ENCODE measurements at places on chromosomes 7 and 10.

- no peak for DNase-seq
These were observed 13.6 kb downstream of the LYZL1 start for GRCh38 chr10:29302499-29302898.

GRCh38 chr7:12066521-12066920 is 144.6 kb upstream of the TMEM106B start:
- DNase-seq, result no peak

DNA sequence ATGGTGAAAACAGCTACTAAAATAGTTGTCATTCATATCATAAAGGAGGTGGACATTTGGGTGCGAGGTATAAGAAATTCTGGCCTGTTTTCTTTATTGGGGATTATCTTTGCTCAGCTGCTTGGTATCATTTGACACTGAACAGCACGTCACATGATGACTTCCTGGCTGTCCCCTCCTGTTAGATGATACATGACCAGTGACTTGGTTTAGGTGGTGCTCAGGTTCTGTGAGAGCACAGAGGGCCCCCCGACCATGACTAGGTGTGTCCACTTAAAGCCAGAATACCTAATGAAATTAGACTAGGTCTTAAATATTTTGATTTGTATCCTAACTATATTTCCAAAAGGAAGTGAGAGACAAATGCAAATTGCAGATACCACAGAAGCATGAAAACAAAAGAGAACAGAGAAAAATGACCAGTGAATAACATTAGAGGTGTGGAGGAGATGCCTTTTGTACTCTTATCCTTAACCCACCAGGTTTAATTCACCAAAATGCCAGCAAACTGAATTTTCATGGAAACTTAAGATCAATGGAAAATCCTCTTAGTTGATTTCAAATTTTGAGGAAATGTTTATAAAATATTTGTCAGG is 50.6 kb upstream of the GJD4 start:
- no peak for DNase-seq

- DNase-seq, result no peak
These were observed 3.2 kb downstream of the PNPLA8 start for GRCh38 chr7:108522780-108523179.

DNA sequence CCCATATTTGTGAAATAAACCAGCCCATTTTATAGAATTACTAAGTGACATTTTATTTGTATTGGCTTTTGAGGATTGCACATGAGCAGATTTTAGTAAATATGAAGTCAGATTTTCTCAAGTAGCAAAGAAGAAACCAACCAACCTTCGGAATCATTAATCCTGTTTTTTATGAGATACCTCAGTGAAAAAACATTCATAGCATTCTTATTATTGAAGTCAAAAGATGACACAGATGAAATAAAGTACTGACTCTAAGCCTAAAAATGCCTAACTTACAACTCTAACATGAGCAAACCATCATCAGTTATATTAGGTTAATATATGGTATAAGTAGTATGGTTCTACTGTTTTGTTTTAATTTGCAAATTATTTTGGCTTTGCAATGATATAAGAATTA is 59.9 kb upstream of the AGBL3 start:
- DNase-seq, result no peak

GRCh38 chr10:6055929-6056328 is 6.2 kb downstream of the IL2RA start:
- no peak for DNase-seq

- DNase-seq, result no peak
These were observed 58.2 kb downstream of the ABI1 start for GRCh38 chr10:26802527-26802926.

DNA sequence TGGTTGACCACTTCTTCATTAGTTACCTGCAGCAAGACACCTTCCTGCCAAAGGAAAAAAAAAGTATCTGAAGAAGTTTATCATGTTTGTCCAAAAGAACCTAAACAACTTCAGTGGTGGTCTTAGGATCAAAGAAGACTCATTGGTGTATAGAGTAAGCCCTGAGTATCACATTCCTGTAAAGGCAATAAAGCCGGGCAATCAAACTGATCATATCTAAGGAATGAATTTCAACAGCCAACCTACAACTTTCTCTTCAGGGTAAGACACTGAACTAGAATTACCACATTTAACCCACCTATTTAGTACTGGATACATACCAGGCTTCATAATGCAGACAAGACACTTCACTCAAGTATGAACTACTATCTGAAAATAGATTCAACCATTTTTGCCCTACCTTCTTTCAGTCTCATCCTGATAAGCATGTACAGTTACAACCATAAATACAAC is 10.1 kb downstream of the HNRNPA2B1 start:
- no peak for DNase-seq

GRCh38 chr7:120841608-120842007 is 16.3 kb downstream of the TSPAN12 start:
- DNase-seq, result no peak

GRCh38 chr10:26211781-26212444 is 4.7 kb upstream of the GAD2 start:
- DNase-seq, result no peak

DNA sequence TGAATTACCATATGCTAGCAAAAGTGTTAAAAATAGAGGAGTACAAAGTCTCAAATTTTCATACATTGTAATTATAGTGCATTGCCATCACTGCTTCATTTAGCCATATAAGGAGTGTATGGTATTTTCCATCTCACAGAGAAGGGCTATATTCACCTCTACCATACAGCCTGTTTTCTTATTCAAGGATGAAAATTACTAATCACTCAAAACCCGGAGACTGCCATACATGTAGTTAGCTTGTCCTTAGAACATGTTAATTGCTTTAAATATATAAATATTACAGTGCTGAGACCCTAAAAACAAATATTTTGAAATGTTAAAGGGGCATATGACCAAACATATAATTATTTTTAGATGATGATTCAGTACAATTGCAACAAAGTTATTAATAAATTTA is 49.4 kb downstream of the CPEB3 start:
- no peak for DNase-seq

- DNase-seq, result peak; percentile 49
These were observed 214.4 kb downstream of the CREB5 start for GRCh38 chr7:28626624-28627262.

- DNase-seq, result no peak
These were observed 1.7 kb downstream of the LIPM start for GRCh38 chr10:88804083-88804812.

GRCh38 chr10:119466076-119466475 is 76.4 kb downstream of the RGS10 start:
- DNase-seq, result peak; percentile 17

DNA sequence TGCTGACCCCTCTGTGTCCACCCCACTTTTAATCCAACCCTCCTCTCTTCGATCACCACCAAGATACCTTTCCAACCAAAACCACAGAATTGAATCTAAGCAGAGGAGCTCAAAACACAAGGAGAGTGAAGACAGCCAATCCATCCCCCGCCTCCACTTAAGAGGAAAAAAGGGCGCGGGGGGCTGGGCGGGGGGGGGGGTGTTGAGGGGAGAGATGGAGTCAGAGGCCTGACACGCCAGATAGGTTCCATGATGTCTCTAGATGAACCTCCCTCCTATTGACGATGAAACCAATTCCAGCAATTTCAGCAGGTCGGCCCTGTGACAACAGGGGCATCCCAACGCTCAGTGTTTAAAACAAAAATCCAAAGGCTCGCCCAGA is 1.3 kb downstream of the SORBS1 start:
- peak; percentile 28 for DNase-seq

DNA sequence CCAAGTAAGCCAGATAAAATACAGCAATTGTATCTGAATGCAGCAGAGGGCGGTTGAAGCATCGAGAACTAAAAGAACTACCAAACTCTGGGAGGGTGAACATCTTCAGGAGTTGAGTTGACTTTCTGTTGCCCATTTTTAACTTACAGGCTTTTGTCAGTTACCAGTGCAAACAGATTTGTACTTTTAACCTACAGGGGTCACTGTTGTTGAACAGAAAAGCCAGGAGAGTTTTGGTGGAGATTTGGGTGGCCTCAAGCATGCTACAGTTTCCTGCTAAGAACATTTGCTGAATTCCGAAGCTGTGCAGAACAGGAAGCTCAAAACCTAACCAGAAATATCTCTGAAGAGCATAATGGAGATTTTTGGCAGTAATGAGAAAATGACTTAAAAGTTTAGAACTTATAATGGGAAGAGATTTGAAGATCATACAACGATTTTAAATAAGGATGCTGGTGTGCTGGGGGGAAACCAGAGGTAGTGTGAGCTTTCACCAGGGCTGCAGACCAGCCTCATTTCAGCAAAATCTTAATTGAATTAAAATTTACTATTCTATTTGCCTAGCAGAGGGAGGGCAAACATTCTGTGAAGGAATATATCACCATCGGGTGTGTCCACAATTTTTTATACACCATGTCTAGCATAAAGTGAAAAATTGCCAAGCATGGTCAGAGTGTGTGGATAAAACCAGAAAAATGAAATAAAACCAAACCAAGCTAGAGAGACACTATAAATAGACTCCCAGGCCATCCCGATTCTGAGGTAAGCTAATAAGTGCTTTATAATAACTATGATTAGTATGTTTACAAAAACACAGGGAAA is 208.6 kb upstream of the CCDC6 start:
- peak; percentile 20 for DNase-seq

DNA sequence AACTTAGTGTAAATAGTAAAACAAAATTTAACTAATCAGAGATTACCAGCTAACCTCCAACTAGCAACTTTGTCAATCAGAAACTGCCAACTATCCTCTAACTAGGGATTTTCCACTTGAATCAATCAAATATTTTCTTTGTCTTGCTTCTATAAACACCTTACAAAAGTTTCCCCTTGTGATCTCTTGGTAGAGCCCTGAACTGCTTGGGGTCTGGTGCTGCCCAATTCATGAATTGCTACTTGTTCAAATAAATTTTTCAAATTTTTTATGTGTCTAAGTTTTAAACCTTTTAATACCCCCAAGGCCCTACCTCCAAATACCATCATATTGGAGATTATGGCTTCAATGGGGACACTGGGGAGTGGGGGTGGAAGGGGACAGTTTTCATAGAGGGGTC is 24.0 kb upstream of the AKR1B1 start:
- DNase-seq, result no peak

DNA sequence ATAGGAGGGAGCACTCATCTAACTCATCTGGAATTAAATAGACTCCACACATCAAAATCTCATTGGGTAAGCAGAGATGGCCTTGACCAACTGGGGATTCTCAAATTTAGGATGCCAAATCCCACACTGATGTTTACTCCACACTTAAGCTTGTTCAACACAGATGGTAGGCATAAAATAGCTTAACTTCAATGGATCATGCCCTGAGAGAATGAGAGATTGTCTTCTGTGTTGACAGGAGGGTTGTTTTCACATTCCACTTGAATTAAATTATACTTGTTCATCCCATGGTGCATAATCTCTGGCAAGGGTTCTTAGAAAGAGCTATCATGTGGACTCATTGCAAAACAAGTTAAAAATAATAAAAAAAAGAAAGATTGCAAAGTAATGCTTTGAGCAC is 391.4 kb downstream of the PLXDC2 start:
- DNase-seq, result no peak
